ENCODE measurements at places on chromosomes 13 and 19.

GRCh38 chr19:29876414-29876813 lies 64.6 kb downstream of the CCNE1 start:
- DNase-seq, result no peak

DNA sequence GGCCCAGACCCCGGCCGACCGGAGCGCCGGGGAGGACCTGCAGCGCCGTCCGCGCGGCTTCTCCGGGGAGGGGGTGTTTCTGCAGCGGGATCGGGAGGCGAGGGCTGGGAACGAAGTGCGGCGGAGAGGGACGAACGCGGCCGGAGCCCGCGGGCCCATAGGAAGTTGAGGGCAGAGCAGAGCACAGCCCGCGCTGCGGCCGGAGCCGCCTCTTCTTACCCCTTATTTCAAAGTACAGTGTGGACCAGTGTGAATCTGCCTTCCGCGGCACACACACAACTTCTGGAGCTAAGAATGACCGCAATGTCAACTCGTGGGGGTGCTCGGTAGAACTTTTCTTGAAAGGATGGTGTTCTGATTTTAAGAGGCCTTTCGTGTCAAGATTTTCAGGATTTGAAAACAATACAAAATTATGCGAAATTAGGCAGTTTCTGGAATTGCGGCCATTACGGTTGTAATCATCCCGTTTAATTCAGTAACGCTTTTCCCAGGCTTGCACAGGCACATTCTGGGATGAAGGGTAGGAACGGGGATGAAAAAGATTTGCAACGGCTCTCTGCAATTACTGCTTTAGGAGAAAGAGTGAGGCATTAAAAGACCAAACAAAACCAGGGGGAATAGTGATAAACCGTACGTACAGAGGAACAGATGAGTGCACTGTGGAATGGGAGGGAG lies 821 bp downstream of the TDRD3 start:
- peak; percentile 33 for DNase-seq

DNA sequence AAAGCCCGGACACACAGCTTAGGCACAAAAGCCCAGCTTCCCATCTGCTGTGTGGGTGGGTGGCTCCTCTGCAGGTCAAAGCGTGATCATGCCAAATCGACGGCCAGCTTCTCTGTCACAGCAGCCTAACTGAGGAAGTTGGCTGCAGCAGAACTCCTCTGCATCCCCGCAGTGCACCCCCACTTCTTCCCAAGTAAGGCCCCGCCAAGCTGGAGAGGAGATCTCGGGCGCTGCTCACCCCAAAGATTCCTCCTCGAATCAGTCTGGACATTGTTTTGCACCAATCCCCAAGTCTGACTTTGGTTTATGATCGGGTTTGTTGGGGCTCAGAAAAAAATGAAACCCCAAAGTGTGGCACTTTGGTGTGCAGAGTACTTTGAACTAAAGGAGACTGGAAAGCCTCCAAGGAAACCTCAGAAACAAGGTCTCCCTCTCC lies 19.7 kb upstream of the CPB2 start:
- DNase-seq, result no peak

DNA sequence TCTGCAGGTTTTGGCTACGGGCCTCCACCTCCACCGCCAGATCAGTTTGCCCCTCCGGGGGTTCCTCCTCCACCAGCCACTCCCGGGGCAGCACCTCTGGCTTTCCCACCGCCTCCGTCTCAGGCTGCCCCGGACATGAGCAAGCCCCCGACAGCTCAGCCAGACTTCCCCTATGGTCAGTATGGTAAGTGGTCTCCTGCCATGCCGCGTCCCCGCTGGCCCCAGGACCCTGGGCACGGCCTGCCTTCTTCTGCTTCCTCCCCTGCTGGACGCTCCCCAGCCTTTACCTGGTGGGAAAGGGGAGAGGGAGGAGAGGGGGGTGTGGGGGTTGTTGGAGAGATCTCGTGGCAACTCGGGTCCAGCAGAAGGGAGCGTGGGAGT lies 5.7 kb upstream of the RPS15 start:
- no peak for DNase-seq

DNA sequence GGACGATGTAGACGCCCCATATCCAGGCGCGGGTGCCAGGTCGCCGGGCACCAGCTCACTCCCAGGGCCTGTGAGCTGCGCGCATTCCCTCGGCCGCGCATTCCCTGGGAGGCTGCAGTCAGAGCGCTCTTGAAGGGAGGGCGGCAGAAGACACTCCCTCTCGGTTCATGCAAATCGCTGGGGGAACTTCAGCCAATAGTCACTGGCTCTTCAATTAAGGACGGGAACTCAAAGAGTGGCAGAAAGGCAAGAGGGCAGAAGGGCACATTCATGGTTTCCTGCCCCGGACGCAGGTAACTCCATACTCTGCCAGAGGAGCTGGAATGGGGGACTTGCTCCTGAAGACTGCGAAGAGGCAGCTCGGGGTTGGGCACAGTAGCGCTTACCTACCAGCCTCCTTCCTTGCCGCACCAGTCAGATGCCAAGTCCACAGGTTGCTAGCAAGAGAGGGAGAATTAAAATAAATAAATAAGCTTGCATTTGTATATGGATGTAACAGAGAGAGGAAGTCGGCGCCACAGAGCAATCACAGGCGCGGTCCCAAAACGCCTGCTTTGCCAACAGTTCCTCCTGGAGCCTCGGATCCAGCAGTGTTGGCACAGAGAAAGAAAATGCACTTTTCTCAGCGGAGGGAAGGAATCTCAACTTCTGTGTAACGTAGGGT lies 459 bp downstream of the PCDH20 start:
- DNase-seq, result no peak

- no peak for DNase-seq
Measured at GRCh38 chr19:40640744-40641143, 39.6 kb downstream of the LTBP4 start.

GRCh38 chr13:68234274-68234673 lies 1004.1 kb upstream of the PCDH9 start:
- DNase-seq, result no peak

DNA sequence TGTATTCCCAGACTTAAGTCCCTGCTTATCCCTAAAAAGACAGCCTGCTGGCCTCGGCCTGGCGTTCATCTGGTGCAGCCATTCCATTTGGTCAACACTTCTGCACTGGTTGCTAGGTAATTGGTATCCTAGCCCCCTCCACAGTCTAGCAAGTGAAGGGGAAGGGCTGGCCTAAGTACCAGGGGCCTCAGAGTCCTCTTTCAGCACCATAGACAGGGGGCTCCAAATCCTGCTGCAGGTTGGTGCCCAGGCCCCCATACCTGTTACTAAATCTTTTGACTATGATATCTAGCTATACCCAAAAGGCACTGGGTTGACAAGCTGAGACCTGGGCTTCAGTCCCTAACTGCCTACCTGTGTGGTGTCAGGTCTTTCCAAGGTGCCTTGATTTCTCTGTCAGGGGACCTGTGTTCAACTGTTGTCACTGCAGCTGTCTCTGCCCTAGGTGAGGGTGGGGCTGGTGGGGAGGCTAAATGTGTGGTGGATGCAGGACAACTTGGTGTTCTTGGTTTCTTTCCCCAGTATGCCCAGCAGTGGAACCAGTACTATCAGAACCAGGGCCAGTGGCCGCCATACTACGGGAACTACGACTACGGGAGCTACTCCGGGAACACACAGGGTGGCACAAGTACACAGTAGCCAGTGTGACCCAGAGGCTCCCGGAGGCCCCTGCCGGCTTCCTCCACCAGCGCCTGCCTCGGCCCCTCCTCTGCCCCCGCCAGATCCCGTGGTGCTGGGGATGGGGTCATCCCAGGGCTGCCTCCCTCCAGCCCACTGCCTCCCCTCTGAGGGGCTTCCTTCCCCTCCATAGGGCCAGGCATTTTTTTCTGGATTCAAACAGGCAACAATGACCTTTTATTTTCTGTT lies 3.8 kb upstream of the CCDC97 start:
- no peak for DNase-seq

DNA sequence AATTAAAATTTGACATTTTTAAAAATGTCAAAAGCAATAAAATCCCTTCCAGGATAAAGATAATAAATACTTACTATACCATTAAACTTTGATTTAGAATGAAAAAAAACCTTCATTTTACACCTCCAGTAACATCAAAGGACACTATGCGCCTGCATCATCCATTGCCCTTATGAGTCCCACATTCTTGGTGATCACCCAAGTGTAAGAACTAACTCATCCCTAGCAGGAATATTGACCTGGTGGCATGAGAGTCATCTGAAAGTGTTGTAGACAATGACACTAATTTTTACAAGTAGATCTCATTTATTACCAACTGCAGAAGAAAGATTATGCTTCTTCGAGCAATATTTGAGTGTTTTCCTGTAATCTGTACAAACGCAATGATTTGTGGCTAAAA lies 1128.9 kb downstream of the EFNB2 start:
- DNase-seq, result no peak

DNA sequence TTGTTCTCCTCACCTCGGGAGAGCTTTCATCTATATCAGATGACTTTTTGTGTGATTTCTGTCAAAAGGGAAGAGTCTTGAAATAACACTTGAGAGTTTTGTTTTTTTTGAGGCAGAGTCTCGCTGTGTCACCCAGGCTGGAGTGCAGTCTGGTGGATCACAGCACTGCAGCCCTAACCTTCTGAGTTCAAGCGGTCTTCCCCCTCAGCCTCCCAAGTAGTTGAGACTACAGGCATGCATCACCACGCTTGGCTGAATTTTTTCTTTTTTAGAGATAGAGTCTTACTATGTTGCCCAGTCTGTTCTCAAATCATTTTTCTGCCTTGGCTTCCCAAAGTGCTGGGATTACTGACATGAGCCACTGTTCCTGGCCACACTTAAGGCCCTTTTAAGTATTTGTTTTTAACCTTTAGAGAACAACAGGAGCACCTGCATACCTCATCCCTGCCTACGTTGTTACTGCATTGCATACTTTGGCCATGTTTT lies 11.4 kb downstream of the NDFIP2 start:
- DNase-seq, result no peak

- DNase-seq, result no peak
Measured at GRCh38 chr13:45289936-45290563, 50.9 kb downstream of the TPT1 start.

DNA sequence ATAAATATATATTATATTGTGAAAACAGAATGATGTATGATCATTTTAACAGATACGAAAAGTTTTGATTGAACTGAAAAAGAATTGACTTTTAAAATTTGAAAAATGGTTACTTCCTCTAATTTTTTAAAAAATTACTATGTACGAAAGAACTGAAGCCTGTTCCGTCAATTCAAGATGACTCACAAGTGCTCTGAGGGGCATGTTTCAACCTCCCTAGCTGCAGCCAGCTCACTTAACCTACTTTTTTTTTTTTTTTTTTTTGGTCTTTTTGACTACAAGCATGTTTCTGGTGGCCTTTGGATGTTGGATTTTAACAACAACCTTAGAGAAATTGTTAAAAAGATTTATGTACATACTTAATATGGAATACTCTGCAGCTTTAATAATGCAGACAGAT lies 1139.3 kb downstream of the DIAPH3 start:
- DNase-seq, result no peak

DNA sequence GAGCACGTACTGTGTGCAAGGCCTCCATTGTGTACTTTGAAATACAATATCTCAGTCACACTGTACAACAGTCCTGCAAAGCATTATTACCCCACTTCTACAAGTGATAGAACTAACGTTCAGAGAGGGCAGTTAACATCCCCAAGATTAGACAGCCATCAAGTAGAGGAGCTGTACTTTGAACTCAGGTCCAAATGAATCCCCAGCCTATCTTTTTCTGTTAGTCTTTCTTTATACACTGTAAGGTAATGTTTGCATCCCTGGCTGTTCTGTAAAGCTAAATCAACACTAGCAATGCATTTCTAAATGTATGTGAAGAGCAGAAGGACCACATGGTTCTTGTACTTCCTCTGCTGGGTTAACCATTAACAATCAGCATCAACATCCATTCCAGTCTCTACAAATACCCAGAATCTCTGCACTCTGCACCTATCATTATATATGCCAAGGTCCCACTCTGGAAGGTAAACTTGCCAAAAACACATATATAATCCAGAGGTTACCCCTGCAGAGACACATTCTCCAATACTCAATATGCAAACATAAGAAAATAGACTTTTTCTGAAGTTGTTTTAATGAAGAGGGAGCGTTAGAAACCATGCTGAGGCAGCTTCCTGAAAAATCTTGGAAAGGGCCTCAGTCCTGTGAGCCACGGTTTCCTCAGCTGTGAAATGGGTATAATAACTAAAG lies 182.3 kb downstream of the MZT1 start:
- DNase-seq, result no peak

DNA sequence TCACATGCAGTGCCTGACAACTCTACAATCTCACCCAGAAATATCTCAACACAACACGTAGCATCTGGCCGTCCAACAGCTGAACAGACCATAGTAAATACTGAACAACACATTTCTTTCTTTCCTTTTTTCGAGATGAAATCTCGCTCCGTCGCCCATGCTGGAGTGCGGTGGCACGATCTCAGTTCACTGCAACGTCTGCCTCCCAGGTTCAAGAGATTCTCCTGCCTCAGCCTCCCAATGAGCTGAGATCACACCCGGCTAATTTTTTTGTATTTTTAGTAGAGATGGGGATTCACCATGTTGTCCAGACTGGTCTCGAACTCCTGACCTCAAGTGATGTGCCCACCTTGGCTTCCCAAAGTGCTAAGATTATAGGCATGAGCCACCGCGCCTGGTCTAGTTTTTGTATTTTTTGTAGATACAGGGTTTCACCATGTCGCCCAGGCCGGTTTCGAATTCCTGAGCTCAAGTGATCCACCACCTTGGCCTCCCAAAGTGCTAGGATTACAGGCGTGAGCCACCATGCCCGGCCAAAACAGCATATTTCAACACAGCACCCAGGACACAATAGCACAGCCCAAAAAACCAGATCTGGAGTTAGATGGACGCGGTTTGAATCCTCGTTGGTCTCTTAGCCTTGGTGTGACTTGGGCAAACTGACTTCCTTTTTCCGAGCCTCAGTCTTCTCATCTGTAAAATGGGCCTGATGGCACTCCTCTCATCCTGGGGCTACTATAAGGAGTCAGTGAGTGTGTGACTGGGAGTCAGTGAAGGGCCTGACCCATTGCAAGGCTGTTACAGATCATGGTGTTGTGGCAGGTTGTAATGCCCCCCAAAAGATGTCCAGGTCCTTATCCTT lies 22.6 kb downstream of the CYP2A6 start:
- no peak for DNase-seq

GRCh38 chr19:29188289-29189032 lies 24.5 kb downstream of the UQCRFS1 start:
- no peak for DNase-seq

GRCh38 chr13:94677799-94678198 lies 34.5 kb downstream of the SOX21 start:
- no peak for DNase-seq

DNA sequence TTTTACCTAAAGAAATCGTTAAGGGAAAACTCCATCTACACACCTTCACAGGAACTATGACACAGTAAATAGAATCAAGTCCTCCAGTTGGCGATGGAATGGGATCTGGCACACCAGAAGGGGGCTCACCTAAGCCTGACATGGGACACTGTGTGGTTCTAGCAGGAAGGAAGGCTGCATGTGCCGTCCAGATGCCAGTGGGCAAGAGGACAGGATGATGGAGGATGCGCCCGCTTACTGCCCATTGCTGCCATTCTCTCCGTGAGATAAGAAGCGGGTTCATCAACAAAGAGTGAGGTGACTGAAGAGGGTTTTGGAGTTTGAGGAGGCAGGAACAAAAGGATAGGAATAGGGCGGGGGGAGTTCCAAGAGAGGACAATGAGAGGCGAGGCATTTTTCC lies 2.9 kb upstream of the CYP2F1 start:
- no peak for DNase-seq

- no peak for DNase-seq
Measured at GRCh38 chr19:13169769-13170168, 19.6 kb downstream of the IER2 start.

GRCh38 chr13:76383676-76384461 lies 502.3 kb downstream of the KCTD12 start:
- no peak for DNase-seq

GRCh38 chr19:33487901-33488800 lies 33.4 kb downstream of the PEPD start:
- DNase-seq, result no peak

GRCh38 chr19:11194656-11195558 lies 2.4 kb downstream of the KANK2 start:
- no peak for DNase-seq

All from effector memory CD8-positive, alpha-beta T cell (primary cell).